Epithelial cell of esophagus (primary cell): ENCODE measurements at places on chromosomes 1 and 21.

- no peak for DNase-seq
These were observed 34.0 kb upstream of the CTPS1 start for GRCh38 chr1:40945491-40945973.

GRCh38 chr1:2593251-2593878 lies 6.8 kb downstream of the PRXL2B start:
- no peak for DNase-seq

GRCh38 chr1:117921991-117922390 lies 7.4 kb downstream of the GDAP2 start:
- DNase-seq = no peak

DNA sequence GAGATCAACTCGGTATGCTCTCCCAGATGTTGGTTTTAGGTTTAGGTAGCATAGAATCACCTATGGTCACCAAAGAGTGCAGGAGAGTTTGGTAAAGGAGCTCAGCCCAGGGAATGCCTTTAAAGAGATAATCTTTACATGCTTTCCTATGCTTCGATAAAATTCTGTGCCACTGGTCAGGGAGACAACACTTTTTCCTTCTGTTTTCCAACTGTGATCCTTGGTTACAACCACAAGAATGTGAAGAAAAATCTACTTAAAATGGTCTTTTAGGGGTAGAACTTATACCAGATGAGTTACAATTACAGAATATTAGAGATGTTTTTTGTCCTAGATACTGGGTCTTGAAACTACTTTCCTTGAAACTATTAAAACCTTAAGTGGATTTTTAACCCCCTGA lies 895.6 kb downstream of the TTLL7 start:
- no peak for DNase-seq

- DNase-seq = no peak
These were observed 48.9 kb upstream of the POU3F1 start for GRCh38 chr1:38095454-38095931.

DNA sequence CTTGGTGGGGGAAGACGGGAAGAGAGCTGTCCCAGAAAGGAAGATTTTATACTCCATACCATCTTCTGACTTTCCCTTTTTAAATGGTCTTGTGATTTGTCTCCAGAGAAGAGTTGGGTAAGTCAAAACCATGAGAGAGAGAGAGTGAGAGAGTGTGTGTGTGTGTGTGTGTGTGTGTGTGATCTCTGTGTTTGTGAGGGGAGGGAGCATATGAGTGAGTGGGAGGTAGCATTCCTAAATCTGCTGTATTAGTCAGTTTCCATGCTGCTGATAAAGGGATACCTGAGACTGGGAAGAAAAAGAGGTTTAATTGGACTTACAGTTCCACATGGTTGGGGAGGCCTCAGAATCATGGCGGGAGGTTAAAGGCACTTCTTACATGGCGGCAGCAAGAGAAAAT lies 102.0 kb upstream of the VANGL1 start:
- DNase-seq = no peak

DNA sequence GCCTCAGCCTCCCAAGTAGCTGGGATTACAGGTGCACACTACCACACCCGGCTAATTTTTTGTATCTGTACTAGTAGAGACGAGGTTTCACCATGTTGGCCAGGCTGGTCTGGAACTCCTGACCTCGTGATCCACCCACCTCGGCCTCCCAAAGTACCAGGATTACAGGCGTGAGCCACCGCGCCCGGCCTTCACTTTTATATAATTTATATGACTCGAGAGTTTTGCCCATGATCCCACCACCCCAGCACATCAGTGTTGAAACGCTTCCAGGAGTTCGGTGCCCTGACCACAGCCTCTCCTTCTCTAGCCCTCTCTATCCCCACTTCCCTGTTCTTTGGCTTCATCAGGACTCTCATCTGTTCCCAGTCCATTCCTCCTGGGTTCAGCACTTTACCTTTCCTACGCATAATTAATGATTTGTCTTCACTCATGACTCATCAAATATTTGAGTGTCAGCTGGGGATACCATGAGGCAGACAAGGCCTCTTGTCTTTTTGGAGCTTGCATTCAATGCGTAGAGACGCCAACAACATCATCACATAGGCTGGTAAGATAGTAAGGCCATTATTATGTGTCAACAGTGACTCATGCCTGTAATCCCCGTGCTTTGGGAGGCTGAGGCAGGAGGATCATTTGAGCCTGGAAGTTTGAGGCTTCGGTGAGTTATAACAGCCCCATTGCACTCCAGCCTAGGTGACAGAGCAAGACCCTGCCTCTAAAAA lies 1.4 kb downstream of the PMF1 start:
- DNase-seq = peak; percentile 89

DNA sequence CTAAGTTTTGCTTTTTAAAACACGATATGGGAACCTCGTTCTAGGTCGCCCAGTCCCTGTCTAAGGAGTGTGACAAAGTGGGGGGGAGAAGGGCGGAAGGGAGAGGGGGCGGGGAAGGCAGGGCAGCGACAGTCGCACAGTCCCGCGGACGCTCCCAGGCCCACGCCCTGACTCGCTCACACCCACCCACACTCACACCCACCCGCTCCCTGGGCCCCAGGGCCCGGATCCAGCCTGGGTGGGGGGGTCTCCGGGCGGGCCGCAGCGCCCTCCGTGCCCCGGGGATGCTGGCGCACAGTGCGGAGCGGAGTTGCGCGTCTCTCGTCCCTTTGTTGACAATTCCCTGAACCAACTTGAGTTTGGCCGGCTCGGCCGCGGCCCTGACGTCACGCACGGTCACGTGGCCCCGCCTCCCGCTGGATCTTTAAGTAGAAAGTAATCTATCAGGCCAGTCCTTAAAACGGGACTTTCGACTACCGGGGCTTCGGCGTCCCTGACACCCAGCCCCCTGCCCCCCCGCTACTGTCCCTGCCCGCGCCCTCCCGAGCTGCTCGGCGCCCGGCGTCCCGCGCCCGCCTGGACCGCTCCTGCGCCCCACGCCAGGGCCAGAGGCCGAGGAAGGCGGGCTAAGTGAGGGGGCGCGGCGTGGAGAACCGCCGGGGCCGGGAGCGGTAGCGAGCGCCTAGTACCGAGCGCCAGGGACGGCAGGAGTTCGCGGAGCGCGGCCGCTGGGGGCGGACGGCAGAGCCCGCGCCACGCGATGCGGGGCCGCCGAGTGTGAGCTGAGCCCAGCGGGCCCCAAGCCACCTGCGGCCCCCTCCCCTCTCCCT lies at the start of gene FOXD3:
Gene FOXD3 (plus strand): TSS at position 454 of the 830 bp plus-strand sequence. CDS start 492 bp downstream, outside the sequence.
- DNase-seq = peak; percentile 44

DNA sequence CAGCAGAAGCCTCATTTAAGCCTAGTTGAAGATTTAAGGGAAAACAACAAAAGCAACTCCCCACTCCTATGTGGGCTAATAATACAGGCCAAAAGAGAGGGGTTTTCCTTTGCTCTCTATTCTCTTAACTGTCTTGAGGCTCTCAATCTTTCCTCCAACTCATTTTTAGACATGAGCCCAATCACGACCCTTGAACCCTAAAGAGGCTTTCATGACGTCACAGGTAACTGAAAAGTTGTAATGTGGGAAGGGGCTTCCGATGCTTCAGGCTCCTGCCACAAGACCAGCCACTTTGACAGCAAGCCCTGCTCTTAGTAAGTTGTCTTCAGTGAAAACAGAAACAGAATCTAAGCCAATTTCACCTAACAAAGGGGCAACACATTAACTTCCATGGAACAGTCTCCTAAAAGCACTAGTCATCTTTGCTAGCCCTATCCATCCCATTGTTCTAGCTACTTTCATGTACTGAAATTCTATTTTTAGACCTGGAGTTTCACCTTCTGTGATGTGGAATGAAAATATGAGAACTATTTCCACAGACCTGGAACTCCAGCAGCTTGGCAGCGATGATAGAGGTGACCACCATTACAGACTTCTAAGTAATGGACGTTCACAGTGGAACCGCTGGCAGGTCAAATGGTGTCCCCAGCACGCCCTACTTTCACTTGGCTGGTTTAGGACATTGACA lies 36.3 kb downstream of the GPR161 start:
- DNase-seq = no peak

GRCh38 chr1:53662169-53662568 lies 76.8 kb downstream of the GLIS1 start:
- DNase-seq = no peak

DNA sequence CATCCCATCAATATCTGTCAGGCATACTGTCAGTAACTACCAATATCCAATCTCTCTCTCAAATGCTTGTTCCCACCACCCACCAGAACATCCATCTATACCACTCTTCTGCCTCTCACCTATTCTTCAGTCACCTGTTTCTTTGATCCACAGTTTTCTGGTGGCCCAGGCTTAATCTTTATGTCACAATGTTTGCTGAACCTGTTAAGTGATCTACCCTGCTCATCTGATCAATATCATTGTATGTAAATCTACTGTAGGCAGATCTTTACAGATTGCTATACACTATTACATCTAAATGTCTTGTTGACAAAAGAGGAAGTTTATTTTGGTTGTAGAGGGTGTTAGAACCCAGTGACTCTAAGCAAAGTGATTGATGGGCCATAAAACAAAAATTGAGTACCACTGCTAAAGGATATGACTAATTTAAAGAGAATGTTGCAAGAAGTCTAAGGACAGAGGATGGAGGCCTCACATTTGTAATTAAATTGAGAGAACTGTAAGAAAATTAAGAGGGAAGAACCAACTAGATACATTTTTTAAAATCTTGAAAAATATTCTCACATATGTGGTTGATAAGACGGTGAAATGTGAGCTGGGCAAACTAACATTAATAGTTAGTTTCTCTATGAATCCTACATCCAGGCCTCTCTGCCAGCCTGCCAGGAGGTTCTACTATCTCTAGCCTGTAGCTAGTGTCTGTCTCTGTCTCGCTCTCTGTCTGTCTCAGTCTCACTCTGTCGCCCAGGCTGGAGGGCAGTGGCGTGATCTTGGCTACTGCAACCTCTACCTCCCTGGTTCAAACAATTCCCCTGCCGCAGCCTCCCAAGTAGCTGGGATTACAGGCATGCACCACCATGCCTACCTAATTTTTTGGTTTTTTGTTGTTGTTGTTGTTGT lies 34.1 kb downstream of the EGLN1 start:
- DNase-seq = no peak

- DNase-seq = peak; percentile 78
These were observed 246.3 kb upstream of the RAB4A start for GRCh38 chr1:229024528-229025130.

DNA sequence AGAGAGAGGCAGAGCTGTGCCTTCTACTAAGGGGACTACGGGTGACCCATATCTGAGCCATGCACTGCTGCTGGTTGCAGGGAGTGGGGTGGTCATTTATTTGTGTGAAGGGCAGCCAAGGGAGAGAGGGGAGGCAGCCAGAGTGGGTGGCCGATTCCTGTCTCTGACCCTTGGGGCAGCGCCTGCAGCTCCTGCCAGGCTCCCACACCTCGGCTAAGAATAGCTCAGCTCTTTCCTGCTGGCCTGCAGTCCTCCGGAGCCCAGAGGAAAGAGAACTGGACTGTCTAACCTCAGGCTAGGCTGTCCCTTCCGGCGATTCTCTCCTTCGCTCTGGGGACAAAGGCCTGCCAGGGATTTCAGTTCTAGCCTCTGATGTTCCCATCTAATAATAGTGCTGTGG lies 11.6 kb upstream of the CD34 start:
- DNase-seq = no peak
